ENCODE measurements at places on chromosomes 2 and 18.

DNA sequence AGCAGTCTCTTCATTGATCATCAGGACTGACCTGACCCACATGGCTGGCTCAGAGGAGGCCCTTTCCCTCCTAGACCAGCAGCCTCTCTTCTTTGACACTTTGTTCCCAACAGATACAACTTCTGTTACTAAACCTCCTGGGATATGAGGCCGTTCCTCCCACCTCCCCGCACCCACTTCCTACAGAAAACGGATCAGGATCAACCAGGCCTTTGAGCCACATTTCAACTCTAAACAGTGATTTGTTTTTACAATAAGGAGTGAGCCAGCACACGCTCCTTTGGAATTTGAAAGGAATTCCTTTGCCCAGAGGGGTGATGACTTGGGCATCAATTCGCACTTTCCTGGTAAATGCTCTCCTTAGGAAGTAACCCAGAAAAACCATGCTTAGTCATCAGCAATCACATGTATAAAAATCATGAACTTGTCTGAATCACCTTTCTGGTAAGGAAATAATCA lies 180.4 kb downstream of the FAM124B start:
- no peak for DNase-seq

DNA sequence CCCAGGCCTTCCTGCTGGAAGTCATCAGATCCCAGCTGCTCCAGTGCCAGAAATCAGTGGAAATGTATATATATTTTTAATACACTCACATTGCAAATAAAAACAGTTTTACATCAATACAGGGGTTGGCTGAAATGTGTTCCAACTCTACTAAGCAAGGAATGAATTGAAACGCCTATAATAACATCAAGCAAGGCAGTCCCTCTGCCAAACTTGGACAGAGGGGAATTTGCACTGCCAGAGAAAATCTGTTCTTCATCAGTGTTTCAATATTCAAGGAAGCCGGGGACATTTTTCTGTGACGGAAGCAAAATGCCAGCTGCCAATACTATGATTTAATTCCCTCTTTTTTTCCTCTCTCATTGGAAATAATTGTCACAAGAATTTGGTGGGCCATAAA lies 335.3 kb downstream of the TNS1 start:
- no peak for DNase-seq

DNA sequence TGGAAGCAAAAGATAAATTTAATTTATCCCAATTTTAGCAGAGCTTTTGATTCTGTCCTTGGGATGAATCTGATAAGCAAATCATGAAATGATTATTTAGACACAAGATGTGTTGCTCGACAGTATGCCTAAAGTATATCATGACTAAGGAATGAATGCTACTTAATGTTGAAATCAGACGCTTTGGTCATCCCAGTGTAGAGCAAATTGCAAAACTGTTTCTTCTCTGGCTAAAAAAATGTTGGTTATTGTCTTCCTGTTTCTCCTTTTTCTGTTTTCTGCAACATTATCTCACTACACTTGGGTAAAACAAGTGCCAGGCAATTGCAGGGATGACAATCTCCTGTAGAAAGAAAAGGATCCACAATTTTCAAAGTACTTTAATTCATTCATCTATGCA lies 66.4 kb downstream of the BABAM2 start:
- no peak for DNase-seq

DNA sequence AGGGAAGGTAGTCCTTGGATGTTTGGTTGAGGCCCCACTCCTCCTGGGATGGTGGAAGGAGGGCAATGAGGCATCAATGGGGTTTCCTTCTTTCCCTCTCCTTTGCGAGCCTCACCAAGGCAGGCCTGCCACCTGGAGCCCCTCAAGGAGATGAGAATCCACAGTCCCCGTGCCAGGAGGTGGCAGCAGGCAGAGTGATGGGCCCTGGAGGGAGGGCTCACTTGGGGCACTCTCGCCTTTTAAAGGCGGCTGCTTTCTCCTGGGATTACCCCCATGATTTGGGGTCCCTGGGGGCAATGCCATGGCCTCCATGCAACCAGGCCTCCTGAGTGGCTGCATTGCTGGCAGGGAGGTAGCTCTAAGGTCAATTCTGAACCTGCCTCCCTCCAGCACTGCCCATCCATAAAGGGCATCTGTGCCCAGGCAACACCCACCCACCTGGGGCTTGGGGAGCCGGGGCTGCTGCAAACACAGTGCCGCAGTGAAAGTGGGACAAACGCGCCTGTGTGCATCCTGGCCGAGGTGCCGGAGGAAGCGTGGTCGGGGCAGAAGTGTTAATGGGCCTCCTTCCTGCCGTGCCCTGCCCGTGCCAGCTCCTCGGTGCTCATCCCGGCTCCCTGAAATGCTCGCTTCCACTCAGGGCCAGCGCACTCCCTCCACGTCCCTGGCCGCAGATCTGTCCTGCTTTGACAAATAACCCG lies 55.9 kb downstream of the ZFP36L2 start:
- DNase-seq, result no peak

DNA sequence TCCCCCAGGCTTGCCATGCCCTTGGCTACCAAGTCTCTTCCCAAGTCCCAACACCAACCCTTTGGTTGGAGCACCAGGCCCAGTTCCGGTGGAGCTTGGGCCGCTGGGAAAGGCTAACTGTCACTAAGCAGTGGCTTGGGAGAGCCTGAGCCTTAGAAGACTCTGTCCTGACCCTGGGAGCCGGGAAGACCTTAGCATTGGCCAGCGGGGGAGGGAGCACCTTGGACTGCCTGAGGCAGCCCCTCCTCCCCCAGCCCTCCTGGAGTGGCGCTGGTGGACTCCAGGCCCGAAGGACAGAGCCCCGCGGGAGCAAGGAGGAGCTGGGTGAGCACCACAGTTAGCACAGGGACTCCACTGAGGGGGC lies 62.5 kb upstream of the POMC start:
- DNase-seq, result no peak

All from activated naive CD4-positive, alpha-beta T cell treated with anti-CD3 and anti-CD28 coated beads, Interleukin-2, amount 50 U/mL, for 16 hours (primary cell).